ENCODE measurements at places on chromosomes 6 and 20.

DNA sequence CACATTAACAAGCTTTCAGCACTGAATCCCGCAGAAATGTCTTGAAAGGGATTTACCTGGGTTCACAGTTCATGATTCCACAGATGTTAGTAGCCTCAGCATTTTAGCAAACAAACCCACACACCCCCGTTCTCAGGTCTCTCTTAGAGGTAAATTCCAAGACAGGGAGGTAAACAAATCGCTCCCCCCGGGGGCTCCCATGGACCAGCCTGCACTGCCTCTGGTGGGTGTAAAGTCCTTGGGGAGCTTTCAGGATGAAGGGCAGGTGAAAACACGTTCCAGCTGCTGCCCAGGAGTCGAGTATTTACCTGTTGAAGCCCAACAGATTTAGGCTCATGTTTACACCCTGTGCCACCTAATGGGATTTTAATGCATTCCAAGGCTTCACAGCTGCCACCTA, 187.0 kb upstream of the FOXQ1 start:
- no peak for DNase-seq

DNA sequence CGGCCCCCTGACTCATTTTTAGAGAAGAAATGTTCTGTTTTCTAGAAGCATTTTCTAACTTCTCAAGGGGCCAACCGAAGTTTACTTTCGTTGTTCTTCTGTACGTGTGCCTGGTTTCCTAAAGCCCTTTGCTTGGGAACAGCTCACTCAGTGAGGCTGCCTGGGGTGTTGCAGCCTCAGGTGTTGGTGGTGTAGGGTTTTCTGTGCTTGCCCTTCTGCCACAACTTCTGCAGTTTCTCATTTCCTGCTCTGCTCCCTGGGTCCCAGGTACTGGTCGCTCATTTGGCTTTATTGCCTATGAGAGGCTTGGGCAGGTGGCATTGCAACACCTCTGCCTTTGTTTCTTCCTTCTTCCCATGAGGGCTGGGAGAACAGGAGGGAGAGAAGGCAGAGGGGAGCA, 278.3 kb downstream of the SOX4 start:
- DNase-seq: no peak

DNA sequence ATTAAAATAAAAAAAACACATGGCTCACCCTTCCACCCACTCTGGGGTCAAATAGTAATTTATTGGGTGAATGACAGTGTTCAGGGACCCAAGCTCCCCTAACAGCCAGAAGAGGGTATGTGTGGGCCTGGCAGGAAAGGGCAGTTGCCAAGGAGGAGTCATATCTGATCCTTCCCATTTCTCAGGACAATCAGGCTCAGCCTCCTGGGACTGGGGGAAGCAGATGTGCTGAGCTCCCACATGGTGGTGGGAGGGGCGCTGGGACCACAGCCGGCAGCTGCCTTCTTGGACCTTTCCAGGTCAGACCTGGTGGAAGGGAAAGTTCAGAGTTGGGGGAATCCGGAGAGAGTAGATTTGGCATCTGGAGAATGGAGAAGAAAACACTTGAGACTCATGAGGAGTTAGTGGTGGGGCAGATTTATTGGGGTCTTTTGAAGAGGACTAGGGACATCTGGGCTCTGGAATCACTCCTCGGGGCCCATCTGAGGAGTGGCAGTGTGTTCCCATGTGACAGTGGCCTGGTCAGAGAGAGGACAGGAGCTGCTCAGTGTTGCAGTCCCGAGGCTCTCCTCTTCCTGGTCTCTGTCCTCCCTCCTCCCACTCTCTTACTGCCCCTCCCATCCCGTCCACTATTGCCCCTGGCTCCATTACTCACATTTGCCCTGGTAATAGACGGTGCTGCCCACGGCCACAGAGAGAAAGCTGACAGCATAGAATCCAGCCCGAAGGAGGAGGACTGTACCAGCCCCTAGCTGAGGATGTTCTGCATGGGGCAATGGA, 3.0 kb downstream of the LST1 start:
- DNase-seq: no peak

DNA sequence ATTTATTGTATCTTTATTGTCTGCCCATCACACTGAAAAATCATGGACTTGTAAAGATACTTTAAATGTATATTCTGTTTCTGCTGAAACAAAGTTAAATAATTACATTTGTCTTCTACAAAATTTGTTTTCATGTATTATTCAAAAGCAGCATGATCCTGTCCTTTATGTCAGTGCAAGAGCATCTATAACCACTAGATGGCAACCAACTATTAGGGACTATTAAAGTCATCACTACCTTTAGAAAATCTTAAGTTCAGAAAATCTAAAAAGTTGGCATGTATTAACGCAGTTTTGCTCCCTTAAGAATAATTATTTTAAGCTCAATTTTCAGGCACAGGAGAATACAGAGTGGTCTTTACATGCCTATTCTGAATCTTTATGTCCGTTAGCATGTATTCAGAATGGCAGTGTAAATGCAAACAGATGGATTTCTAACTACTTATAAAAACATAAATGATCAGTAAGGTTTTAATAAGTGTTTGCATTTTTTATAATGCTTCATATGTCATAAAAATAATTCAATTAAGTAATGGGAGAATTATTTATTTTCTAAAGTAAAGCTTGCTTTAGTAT, 17.8 kb downstream of the TMEM30A start:
- DNase-seq: no peak

DNA sequence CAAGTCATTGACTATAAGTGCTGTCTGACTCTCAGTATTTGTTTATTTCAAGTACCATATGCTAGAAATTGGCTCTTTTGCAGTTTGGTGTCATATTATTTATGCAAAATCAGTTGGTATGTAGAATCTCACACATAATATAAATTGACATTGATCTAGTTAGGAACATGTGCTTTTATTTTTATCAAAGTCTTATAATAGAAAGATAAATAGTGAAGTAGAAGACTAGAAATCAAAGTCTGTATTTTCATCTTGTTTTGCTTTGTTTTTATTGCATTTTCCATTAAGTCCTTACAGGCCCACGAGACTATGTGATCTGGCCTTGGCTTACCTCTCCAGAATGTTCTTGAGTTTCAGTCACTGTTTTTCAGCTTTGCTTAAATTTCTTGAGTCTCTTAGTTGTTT, 300.3 kb downstream of the LAMA2 start:
- DNase-seq: no peak

DNA sequence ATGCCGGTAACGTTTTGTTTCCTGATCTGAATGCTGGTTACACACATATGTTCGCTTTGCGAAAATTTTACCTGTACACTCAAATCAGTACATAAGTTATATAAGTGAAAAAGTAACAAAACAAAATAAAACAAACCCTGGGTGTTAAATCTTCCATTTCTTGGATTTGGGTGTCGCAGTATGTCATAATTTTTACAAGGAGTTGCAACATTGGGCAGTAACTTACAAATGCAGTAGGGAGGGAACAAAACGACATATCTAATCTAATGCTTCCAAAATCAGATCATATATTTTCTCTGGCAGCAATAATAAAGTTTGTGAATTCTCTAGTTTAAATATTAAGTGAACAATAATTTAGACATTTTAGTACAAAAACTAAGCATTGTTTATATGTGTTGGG, 25.2 kb downstream of the SNX14 start:
- DNase-seq: no peak

DNA sequence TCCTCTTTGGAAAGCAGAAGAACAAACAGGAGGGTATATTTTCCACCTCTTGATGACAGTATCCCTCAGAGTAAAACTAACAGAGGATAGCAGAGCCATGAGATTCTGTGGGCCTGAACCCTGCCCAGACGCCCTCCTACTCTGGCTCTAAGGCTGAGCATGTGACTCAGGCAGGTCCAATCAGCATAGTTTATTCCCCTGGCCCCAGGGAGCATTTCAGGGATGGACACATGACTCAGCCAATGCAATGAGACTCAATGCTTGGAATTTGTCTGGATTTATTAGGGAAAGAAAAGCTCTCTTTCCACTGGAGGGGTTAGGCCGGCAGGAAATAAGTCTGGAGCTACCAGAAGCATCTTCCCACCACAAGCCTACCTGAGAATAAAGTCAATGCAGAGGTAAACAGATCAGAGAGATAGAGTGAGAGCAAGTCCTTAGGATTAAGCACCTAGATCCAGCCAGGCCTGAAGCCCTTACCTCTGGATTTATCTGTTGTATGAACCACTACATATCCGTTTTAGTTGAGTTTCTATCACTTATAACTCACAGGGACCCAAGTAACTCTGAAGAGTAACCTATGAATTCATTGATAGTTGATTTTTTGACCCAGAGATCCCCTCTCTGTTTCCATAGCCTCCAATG, 68.2 kb upstream of the EYA2 start:
- no peak for DNase-seq

DNA sequence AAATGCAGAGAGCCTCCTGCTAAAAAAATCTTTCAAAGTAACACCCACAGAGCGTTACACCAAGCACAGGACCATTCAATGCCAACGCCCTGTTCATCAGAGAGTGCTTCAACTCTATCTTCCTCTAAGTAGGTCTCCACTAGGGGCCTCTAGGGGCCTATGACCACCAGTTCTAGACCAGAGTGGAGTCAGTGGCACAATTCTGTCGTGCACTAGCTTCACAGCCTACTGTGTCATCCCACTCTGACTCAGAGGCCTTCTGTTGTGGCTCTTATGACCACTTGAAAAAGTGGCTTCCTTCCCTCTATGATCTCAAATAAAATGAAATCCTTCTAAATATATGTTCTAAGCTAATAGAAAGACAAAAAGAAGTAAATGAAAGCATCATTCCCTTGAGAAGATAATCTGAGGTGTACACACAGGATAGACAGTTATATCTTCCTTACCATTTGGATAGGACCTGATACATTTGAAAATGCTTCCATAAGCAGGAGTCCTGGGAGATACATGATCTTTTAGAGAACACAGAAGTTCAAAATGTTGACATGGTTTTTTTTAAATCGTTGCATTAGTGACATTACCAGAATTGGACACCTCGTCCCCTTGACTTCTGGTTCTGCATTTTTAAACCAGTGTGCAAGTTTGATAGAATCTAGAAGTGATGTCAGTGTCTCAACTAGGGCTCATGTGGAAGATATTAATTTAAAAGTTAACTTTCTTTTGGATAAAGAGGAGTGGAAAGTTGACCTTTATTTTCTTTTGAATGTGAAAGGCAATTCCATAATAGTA, 151.9 kb downstream of the SH3BGRL2 start:
- no peak for DNase-seq

DNA sequence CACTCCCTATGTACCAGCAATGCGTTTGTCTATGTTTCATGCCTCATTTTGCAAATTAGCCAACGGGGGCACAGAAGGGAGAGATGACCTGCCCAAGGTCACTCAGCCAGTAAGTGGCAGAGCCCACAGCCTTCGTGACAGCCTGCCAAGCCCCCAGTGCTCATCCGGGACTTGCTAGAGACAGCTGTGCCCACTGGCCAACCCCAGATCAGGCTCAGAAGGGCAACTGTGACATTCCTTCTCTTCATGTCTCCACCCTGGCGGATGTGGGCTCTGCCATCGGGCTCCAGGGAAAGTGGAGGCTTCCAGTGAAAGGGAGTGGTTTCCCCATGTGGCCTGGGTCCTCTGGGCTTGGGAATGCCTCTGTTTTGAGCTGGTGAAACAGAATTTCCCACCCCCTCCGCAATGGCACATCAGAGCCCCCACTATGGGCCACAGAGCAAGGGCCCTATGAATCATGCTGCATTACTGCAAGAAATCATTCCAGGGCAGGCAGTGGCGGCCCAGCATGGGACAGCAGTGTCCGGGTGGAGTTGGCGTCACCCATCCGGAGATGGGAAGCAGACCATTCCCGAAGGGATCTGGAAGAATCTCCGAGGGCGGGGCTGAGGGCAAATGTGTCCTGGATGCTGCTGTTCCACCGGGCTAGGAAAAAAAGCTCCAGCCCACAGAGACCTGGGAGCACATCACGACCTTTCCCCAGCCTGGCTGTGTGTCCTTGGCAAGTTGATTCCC, 9.1 kb downstream of the RSPO4 start:
- DNase-seq: no peak

DNA sequence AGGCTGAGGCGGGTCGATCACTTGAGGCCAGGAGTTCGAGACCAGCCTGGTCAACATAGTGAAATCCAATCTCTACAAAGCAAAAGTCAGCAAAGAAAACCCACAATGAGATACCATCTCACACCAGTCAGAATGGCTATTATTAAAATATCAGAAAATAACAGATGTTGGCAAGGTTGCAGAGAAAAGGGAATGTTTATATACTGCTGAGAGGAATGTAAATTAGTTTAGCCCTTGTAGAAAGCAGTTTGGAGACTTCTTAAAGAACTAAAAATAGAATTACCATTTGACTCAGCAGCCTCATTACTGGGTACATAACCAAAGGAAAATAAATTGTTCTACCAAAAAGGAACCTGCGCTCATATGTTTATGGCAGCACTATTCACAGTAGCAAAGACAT, 16.7 kb upstream of the GCM1 start:
- no peak for DNase-seq

GRCh38 chr6:87319271-87319987, 3.0 kb upstream of the SMIM8 start:
- no peak for DNase-seq

GRCh38 chr6:161228921-161229591, 44.8 kb downstream of the AGPAT4 start:
- DNase-seq: no peak

- DNase-seq: peak; percentile 51
These were observed 5.3 kb upstream of the HSPA1B start for GRCh38 chr6:31822036-31822821.

DNA sequence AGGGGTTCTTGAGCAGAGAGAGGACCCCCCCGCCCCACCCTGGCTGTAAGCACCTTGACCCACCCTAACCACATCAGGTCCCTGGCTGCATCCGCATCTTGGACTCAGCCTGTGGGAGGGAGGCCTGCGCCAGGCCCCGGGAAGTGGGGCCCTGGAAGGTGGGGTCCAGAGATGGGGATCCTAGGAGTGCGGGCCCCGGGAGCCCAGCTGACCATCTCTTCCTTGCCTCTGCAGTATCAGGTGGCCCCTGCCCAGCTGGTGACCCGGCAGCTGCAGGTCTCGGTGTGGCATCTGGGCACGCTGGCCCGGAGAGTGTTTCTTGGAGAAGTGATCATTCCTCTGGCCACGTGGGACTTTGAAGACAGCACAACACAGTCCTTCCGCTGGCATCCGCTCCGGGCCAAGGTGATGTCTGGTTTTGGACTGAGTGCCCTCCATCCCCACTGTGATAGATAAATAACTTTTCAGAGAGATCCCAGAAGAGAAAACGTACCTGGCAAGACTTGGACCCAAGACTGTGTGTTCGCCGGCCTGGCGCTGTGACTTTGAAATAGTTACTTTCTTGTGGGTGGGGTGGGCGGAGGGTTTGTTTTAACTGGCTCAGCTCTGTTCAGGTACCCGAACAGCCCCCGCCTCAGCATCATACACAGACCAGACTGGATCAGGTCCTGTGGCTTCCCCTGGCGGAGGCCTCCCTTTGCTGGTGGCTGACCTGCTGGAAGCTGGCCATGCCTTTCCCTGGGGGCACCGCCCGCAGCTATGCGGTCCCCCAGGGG, 62.0 kb downstream of the EZR start:
- DNase-seq: no peak

GRCh38 chr6:88704980-88705379, 258.4 kb downstream of the RNGTT start:
- no peak for DNase-seq

Data from stimulated activated CD8-positive, alpha-beta memory T cell treated with anti-CD3 and anti-CD28 coated beads, Interleukin-12 subunit alpha, Interleukin-12 subunit beta, amount 100 ng/mL, for 4 hours (primary cell).